ENCODE measurements at places on chromosomes 1 and 21.

DNA sequence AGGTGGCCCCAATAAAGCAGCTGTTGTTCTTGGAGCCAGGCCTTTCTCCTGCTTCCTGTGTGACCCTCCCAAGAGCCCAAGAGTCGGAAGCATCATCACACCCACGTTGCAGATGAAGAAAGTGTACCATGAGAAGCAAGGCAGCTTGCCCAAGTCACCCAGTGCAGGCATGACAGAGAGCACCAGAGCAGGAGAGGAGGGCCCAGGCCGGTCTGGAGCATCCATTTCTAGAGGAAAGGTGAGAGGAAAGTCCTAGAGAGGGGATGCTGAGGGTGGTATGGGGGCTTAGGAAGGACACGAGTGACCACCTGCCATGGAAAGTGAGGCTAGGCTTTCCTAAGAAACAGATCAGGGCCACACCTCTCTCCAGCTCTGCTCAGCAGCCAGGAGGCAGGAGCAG is 47.0 kb downstream of the C1orf198 start:
- DNase-seq, result no peak

DNA sequence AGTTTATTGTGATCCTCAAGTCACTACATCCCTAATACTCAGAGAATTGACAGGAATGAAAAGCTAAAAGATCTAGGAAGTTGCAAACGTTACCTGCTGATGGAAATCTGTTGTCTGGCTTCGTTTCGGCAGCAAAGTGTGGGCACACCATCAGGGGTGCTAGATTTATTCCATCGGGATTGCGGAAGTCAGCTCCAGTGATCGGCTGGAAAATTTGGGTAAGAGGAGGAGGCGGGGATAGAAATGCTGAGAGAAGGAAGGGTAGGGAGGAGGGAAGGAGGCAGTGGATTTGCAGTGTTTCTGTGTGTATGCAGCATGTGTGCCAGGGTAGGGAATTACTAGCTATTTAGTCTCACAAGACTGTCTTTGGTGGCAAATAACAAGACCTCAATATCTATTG is at the start of gene CTSK:
TSS of gene CTSK (minus strand) at position 140 of the 400 bp plus-strand sequence. CDS start 1,455 bp downstream, outside the sequence.
- no peak for DNase-seq

DNA sequence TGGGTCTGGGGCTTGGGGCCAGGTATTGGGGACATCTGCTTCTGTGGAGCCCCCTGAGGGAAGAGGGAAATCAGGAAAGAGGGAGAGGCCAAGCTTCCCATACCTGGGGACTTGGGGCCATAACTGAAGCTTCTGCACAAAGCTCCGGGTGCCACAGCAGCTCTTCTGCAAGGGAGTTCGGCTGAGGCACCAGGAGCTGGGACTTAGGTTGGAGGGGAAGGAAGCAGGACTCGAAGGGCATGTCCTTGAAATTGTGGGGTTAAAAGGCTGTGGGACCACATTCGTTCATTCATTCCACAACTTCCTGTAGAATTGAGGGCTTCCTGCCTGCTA is 1.7 kb upstream of the EPS8L3 start:
- no peak for DNase-seq

- no peak for DNase-seq
These were observed 46.9 kb downstream of the CR1L start for GRCh38 chr1:207691841-207692240.

GRCh38 chr1:11887666-11888007 is 28.9 kb upstream of the NPPB start:
- DNase-seq, result no peak

DNA sequence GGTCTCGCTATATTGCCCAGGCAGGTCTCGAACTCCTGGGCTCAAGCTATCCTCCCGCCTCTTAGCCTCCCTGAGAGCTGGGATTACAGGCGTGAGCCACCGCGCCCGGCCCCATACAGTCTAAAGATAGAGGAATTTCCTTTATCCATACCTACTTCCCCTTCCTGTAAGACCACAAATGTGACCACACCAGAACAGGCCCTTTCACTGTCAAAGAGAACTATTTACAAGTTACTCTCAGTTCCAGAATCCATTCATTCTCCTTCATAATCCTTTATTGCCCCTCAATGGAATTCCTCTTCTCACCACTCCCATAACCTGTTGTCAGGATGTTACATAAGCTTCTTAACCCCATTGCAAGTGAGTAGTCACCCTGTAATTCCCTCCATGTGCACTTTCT is 26.3 kb upstream of the SLC5A9 start:
- no peak for DNase-seq

GRCh38 chr1:227944090-227944930 is 3.4 kb downstream of the WNT9A start:
- DNase-seq, result no peak
